ENCODE measurements at places on chromosomes 5 and 9. TPM values are rescaled to one million over a fixed set of nuclear protein-coding genes. Genes with fewer than 3 reads are reported as not detected.

ANKRD18A gene
- 2.1 TPM for total RNA-seq

PTGR1 gene
- total RNA-seq: 0.62 TPM

- H3K27ac ChIP-seq: no peak overlapping the region
- no peaks in the 10 kb centered on the region for H3K36me3 ChIP-seq
- DNase-seq: no peak
- H3K4me1 ChIP-seq: peaks cover 24% of the 10 kb centered on the region
- H3K27me3 ChIP-seq: no peaks in the 10 kb centered on the region
Observed at GRCh38 chr9:134378901-134379338, 52.7 kb downstream of the RXRA start.

DNA sequence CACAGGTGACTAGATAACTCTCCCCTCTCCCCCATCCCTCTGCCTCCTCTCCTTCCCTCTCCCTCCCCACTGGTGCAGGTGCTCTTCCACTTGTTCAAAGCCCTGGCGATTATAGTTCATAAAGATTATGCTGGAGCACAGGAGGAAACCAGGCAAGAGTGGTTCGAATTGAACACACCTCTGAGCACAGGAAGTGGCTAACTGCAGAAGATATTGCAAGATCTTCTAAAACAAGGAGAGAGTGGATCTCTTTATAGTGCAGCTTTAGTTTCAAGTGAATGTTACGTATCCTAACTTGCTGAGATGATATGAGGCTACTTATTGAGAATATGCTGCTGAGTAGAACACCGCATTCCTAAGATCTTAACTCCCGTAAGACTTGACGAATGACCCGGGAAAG is 178.4 kb downstream of the GOLPH3 start:
- no peak overlapping the region for H3K4me3 ChIP-seq
- H3K27me3 ChIP-seq: no peaks in the 10 kb centered on the region
- no peaks in the 10 kb centered on the region for H3K4me1 ChIP-seq
- no peak overlapping the region for H3K27ac ChIP-seq
- H3K36me3 ChIP-seq: no peaks in the 10 kb centered on the region

MACIR gene
- 10.5 TPM for total RNA-seq

All from CD8-positive, alpha-beta memory T cell (primary cell).